ENCODE measurements at places on chromosomes 3 and 15. TPM values are rescaled to one million over a fixed set of nuclear protein-coding genes. Genes with fewer than 3 reads are reported as not detected.

TRPM1 gene
- total RNA-seq, result not detected

PAK6 gene
- total RNA-seq, result not detected

TLR9 gene
- 0.24 TPM for total RNA-seq

KCNMB3 gene
- 1.4 TPM for total RNA-seq

FGF12 gene
- 0.29 TPM for total RNA-seq

CRYBG3 gene
- total RNA-seq, result 6.4 TPM

DNA sequence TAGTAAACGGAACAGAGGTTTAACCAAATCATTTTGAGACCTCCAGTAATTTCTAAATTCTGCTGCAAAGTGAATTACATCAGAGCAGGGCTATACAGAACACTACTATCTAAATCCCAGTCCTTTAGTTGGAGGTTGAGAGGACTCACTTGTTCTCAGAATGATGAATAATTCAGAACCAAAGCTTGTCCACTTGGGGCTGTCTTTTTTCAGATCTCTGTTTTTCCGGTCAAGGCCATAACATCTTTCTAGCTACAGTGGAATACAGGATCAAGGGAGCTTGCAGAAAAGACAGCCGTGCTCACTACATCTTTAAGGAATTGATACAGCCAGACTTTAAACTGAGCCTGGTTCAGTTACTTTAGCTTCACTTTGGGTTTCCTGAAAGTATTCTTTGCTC is 194.5 kb downstream of the EFHB start:
- no peak for DNase-seq

GRCh38 chr15:53472883-53473282 is 286.6 kb downstream of the WDR72 start:
- DNase-seq, result peak; percentile 49

- DNase-seq, result no peak
Observed at GRCh38 chr15:26771578-26772153, 1.2 kb downstream of the GABRB3 start.

- DNase-seq, result no peak
Observed at GRCh38 chr3:12328132-12328836, 39.4 kb downstream of the PPARG start.

- no peak for DNase-seq
Observed at GRCh38 chr15:51132384-51133139, 37.9 kb upstream of the TNFAIP8L3 start.

GRCh38 chr15:75928680-75929608 is 25.3 kb downstream of the FBXO22 start:
- DNase-seq, result no peak

DNA sequence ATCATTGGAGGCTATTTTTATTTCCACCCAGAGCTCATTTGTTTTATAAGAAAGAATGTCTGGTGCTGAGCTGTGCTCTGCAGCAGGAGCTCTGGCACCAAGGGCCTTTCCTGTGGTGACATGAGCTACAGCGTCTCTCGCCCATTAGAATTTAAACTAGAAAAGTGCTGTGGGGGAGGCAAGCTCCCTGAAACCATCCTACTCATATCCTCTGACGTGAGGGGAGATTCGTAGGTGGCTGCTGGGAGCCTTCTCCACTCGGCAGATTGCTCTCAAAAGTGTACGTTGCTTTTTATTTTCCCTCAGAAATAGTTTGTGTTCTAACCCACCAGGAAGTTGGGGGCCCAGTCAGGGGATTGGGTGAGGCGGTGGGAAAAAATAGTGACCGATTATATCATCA is 76.3 kb upstream of the ARHGEF3 start:
- no peak for DNase-seq

- DNase-seq, result no peak
Observed at GRCh38 chr3:48088056-48088748, 72.0 kb upstream of the MAP4 start.

GRCh38 chr3:156183396-156183795 is 63.0 kb downstream of the KCNAB1 start:
- no peak for DNase-seq

GRCh38 chr3:48594417-48595049 is 596 bp downstream of the COL7A1 start:
- DNase-seq, result no peak

- no peak for DNase-seq
Observed at GRCh38 chr3:68743521-68743920, 188.8 kb downstream of the TAFA4 start.

DNA sequence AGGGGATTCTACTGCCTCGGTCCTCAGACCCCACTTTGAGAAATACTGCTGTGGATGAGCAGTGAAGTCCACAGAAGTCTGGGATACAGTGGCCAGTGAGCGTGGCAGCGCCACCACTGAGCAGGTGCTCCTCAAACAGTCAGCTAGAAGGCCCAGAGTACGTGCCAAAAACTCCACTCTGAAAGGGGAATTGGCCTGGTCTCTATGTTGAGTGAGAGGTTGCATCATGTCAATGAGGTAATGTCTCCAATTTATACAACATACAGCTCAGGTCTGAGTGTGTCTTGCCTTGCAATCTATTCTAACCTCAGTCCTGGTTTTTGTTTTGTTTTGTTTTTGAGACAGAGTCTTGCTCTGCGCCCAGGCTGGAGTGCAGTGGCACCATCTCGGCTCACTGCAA is 53.3 kb upstream of the ETV5 start:
- DNase-seq, result no peak

DNA sequence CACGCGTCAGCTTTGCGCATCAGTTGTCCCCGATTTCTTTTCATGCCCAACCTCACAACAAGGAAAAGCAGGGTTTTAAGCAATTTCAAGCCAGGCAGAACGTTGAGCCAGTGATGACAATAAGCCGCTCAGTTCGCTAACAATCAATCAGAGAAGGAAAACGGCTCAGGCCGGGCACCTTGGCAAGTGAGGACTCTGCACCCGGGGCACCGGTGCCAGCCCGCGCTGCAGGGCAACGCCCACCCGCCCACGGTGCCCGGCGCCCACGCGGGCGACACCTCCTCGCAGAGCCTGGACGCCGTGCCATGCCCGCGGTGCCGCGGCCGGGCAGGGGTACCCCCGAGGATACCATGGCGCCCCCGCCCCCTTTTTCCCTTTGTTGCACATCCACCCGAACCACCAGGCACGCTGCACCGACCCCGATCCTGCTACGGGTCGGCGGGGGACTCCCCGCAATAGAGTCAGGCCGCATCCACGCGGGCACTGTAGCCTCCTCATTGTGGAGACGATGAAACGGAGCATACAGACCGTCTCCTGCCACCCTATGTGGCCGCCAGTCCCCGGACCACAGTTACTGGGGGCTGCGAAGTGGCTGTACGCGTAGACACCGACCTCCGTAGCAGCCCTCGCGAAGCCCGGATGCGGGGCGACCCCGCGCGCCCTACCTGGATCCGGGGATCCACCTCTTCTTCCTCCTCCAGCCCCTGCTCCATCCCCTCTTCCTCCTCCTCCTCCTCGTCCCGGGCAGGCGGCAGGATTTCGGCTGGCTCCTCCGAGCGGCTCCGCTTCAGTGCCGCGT is 581 bp downstream of the SH3BP5 start:
- DNase-seq, result peak; percentile 73

DNA sequence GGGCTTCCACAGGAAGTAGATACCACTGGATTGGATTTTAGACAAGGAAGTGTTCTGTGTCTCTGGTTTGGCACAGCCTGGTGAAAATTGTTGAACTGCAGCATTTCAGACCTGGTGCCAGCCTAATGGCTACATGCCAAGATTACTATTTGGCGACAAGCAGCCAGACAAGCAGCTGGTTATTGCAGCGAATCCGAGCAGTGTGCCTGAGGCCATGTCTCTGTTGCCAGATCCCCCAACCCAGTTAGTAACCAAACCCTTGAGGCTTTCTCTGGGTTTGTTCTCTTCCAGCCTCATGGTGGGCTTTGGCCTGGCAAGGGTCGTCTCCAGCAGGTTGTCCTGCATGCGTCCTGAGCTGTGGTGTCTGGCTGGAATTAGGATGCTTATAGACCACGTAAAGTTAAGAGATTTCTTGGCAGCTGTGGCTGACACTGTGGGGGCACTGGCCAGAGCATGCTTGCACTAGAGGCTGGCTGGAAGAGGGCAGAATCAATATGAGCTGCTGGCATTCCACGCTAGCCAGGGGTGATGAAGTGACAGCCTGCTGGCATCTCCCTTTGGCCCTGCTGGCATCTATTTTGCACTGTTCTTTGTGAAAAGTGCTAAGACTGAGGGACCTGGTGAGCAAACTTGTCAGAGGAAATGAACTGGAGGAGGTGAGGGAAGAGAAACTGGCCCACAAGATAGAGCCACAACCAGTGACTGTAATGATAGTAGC is 172.6 kb downstream of the RBMS3 start:
- DNase-seq, result peak; percentile 51

- peak; percentile 63 for DNase-seq
Observed at GRCh38 chr3:45088543-45089358, 57.4 kb downstream of the CDCP1 start.
